Gastroesophageal sphincter (tissue), 4 donors: ENCODE measurements at places on chromosomes 7 and 10. TPM values are rescaled to one million over a fixed set of nuclear protein-coding genes. Genes with fewer than 3 reads are reported as not detected.

Gene CLDN12
- 64.1 TPM for total RNA-seq

Gene DBF4
- total RNA-seq = 3.1 TPM

Gene ALOX5
- 17.4 TPM for total RNA-seq

Gene URGCP
- 41.6 TPM for total RNA-seq

Gene PLCE1
- total RNA-seq = 19.3 TPM

Gene DGKB
- 17.3 TPM for total RNA-seq

Gene LIPF
- not detected for total RNA-seq

DNA sequence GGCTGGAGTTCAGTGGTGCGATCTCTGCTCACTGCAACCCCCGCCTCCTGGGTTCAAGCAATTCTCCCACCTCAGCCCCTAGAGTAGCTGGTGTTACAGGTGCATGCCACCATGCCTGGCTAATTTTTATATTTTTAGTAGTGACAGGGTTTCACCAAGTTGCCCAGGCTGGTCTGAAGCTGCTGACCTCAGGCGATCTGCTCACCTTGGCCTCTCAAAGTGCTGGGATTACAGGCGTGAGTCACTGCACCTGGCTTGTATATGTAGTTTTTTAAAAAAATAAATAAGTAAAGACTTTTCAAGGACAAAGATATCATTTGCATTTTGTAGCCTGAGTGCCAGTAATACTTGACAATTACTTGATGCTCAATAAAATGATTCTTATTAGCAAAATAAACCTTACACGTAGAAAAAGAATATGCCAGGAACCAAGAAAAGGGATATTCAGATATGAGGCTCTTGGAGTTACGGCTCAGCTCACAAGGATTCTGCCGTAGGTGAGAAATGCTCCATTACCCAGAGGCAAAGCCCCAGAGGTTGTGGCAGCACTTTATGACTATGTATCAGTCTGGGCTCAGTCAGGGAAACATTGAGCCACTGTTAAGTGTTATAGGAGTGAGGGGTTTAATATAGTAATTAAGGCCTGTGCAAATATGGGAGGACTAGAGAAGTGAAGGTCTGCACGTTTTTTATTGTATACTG is 98.5 kb downstream of the TPST1 start:
- no peaks in the 10 kb centered on the region for H3K4me1 ChIP-seq

DNA sequence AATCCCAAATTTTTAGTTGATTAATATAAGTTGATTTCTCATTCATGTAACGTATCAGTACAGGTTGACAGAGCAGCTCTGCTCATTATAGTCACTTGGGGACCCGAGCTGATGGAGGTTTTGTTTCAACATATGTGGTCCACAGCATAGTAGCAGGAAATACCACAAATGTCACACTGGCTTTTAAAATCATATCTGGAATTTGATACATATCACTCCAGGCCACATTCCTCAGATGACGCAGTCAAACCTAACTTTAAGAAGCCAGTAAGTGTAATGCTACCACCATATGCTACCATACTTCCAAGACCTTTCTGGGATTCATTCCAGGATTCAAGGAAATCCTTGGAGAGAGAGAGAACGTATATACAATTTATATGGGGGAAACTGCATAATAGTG is 156.3 kb downstream of the PHF14 start:
- ATAC-seq = no peak
- H3K4me1 ChIP-seq = no peaks in the 10 kb centered on the region
- no peak overlapping the region for H3K4me3 ChIP-seq
- no peak overlapping the region for H3K27ac ChIP-seq
- H3K27me3 ChIP-seq = no peaks in the 10 kb centered on the region

- H3K4me1 ChIP-seq = peaks cover 34% of the 10 kb centered on the region
- H3K27ac ChIP-seq = peak overlapping the region; percentile 8
- ATAC-seq = no peak
- H3K27me3 ChIP-seq = no peaks in the 10 kb centered on the region
- no peak overlapping the region for H3K4me3 ChIP-seq
- H3K36me3 ChIP-seq = no peaks in the 10 kb centered on the region
Measured at GRCh38 chr7:50664461-50664922, 99.3 kb upstream of the DDC start.

DNA sequence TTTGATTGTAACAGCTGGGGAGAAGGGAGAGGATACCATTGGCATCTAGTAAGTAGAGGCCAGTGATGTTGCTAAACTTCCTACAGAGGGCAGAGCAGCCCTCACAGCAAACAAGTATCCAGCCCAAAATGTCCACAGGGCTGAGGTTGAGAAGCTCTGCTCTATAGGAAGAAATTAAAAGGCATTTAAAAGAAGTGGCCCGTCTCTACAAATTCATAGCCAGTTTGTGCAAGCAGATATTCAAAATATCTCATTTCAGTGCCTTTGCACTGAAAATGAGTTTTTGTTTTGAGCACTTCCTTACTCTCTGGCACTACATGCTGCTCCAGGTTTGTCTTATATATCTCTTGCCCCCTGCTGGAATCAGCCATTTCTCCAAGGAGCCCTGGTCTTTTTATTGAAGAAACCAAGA is 330.0 kb downstream of the BBS9 start:
- H3K36me3 ChIP-seq = no peaks in the 10 kb centered on the region
- H3K4me3 ChIP-seq = no peak overlapping the region
- H3K27ac ChIP-seq = no peak overlapping the region
- no peak for ATAC-seq
- no peaks in the 10 kb centered on the region for H3K27me3 ChIP-seq

GRCh38 chr7:45920502-45921380 is at the start of gene IGFBP3:
TSS of gene IGFBP3 (minus strand) at chr7:45921272. CDS start at chr7:45921140, 132 bp downstream.
- ATAC-seq = peak; percentile 61
- peaks cover 71% of the 10 kb centered on the region for H3K27me3 ChIP-seq
- H3K27ac ChIP-seq = no peak within 1 kb of the TSS
- no peaks in the 10 kb centered on the region for H3K36me3 ChIP-seq

GRCh38 chr7:148863324-148863723 is 20.8 kb downstream of the EZH2 start:
- no peaks in the 10 kb centered on the region for H3K4me1 ChIP-seq
- H3K27ac ChIP-seq = no peak overlapping the region
- no peaks in the 10 kb centered on the region for H3K36me3 ChIP-seq
- ATAC-seq = no peak

GRCh38 chr10:4868357-4868657 is 42.3 kb downstream of the AKR1E2 start:
- no peak overlapping the region for H3K27ac ChIP-seq
- no peak for ATAC-seq
- H3K4me3 ChIP-seq = no peak overlapping the region
- no peaks in the 10 kb centered on the region for H3K4me1 ChIP-seq
- H3K27me3 ChIP-seq = no peaks in the 10 kb centered on the region
- no peaks in the 10 kb centered on the region for H3K36me3 ChIP-seq

GRCh38 chr10:112789248-112789647 is 160.8 kb upstream of the TCF7L2 start:
- no peak overlapping the region for H3K27ac ChIP-seq
- no peaks in the 10 kb centered on the region for H3K36me3 ChIP-seq
- peaks cover 11% of the 10 kb centered on the region for H3K4me1 ChIP-seq
- ATAC-seq = no peak

GRCh38 chr10:11522821-11523245 is 88.6 kb downstream of the USP6NL start:
- no peaks in the 10 kb centered on the region for H3K4me1 ChIP-seq
- no peak for ATAC-seq
- no peaks in the 10 kb centered on the region for H3K27me3 ChIP-seq
- no peak overlapping the region for H3K4me3 ChIP-seq

DNA sequence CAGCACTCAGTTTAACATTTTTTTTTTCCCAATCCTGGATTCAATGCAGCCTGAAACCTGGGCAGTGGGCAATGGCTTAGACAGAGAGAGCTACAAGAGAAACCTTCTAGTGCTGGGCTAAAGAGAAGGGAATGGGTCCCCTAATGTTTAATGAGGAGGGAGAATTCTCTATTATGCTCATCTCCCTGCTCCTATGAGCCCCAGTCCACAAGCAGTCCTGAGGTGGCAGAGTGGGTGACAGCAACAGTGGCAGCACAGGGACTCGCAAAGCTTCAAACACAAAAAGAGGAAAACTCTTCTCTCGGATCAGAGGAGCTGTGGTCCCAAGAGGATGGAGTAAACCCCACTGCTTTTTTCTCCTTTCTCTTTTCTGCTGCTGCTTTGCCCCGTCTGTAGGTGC is 36.5 kb downstream of the COBL start:
- H3K36me3 ChIP-seq = no peaks in the 10 kb centered on the region
- H3K27ac ChIP-seq = no peak overlapping the region
- H3K4me3 ChIP-seq = no peak overlapping the region
- H3K27me3 ChIP-seq = no peaks in the 10 kb centered on the region

GRCh38 chr7:43636093-43636492 is 53.2 kb downstream of the STK17A start:
- H3K4me3 ChIP-seq = no peak overlapping the region
- no peaks in the 10 kb centered on the region for H3K27me3 ChIP-seq
- peaks cover 49% of the 10 kb centered on the region for H3K36me3 ChIP-seq
- H3K4me1 ChIP-seq = peaks cover 2% of the 10 kb centered on the region

DNA sequence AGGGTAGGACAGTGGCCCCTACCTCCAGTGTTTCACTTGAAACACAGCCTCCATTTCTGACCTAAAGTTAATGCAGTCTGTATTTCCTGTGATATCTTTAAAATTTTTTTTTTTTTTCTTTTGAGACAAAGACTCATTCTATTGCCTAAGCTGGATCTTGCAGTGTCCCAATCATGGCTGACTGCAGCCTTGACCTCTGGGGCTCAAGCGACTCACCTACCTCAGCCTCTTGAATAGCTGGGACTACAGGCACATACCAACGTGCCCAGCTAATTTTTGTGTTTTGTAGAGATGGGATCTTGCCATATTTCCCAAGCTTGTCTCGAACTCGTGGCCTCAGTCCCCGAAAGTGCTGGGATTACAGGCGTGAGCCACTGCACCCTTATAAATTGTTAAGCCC is 16.7 kb upstream of the MGAM2 start:
- H3K27me3 ChIP-seq = no peaks in the 10 kb centered on the region
- ATAC-seq = no peak
- H3K4me3 ChIP-seq = no peak overlapping the region
- no peak overlapping the region for H3K27ac ChIP-seq
- H3K4me1 ChIP-seq = no peaks in the 10 kb centered on the region
- H3K36me3 ChIP-seq = no peaks in the 10 kb centered on the region

DNA sequence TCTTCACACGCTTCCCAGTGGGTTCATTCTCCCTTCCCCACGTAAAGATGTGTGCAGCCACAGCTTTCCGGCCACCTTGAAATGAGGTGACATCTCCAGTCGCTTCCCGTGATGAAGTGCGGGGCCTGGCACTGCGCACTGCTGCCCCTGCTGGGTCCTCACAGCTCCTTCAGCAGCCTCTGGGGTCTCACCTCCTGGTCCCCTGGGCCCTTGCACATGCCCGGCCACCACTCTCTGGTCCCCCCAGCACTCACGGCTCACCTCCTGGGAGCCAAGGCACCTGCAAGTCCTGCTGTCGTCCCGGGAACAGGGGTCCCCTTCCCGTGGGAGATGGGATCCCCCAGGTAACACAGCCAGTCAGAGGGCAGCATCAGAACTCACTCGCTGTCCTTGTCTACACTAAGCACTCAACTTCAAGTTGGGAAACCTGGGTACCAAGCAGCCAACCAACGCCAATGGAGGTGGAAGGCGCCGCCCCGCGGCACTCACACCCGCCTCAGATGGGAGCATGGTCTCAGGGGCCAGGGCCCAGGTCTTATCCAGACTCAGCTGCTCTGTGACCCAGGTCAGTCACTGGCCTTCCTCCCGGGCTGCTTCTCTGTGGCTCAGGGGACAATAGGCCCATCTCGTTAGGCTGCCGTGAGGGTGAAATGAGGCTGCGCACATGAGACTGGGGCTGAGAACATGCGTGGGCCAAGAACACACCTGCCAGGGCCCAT is 176.2 kb downstream of the PTPRN2 start:
- no peak overlapping the region for H3K4me3 ChIP-seq
- H3K27me3 ChIP-seq = no peaks in the 10 kb centered on the region
- ATAC-seq = peak; percentile 5

DNA sequence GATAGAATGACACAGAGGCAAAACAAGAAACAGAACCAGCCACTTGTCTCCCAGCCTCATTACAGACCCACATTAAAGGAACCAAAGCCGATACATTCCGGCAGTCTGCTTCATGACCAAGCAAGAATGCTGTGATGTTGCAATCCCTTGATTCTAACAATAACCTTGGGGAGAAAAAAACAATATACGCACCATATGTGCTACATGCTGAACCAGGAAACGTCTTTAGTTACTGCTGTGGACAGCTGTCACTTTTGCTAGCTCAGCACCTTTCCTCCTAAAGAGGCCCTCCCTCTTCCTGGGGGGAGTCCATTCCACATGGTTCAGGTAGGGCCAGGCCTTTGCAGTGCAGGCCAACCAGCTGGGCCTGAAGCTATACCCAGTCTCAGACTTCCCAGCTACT is 79.1 kb downstream of the PRTFDC1 start:
- peak; percentile 67 for ATAC-seq
- H3K36me3 ChIP-seq = no peaks in the 10 kb centered on the region
- no peaks in the 10 kb centered on the region for H3K4me1 ChIP-seq
- no peaks in the 10 kb centered on the region for H3K27me3 ChIP-seq
- H3K4me3 ChIP-seq = no peak overlapping the region

GRCh38 chr10:103855424-103855823 is at the start of gene SH3PXD2A:
TSS of gene SH3PXD2A (minus strand) at chr10:103855576. CDS start at chr10:103855266, 310 bp downstream.
- peak within 1 kb of the TSS; percentile 76 for H3K27ac ChIP-seq
- no peaks in the 10 kb centered on the region for H3K27me3 ChIP-seq
- H3K4me1 ChIP-seq = peaks cover 65% of the 10 kb centered on the region
- H3K36me3 ChIP-seq = no peaks in the 10 kb centered on the region
- peak within 1 kb of the TSS; percentile 37 for H3K4me3 ChIP-seq

DNA sequence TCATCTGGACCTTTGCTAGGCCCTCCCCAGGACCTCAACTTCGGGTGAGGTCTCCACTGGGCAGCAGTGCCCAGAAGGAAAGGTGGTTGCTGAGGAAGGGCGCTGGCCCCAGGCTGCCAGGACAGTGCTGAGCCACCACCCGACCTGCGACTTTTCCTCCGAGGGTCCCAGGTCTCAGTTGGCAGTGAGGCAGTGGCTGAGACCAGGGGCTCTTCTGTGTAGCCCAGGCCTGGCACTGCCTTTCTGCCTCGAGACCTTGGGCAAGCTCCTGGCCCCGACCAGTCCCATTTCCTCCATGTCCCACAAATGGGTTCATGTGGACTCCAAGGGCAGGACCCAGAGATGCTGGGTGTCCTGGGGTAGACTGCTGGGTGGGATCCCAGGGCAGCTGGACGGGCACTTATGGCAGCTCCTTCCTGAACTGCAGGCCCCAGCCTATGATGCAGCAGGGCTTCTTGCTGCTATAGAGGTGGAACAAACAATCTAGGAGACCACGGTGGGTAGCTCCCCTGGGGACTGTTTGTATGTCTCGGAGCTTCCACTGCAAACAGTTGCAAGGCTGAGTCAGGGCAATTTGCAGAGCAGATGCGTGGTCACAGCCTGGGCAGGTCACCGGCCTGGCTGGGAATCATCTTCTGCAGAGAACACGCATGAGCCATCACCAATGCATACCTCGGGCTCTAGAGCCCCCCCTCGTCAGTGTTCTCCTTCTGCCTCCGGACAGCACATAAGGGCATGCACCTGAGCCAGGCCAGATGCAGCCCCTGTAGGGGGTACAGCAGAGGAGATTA is 17.9 kb upstream of the LRRC18 start:
- H3K4me1 ChIP-seq = no peaks in the 10 kb centered on the region
- no peaks in the 10 kb centered on the region for H3K36me3 ChIP-seq
- no peak for ATAC-seq
- no peak overlapping the region for H3K27ac ChIP-seq
- no peaks in the 10 kb centered on the region for H3K27me3 ChIP-seq

GRCh38 chr7:84614821-84615501 is 420.4 kb upstream of the SEMA3A start:
- no peaks in the 10 kb centered on the region for H3K27me3 ChIP-seq
- no peak for ATAC-seq
- no peak overlapping the region for H3K4me3 ChIP-seq
